ENCODE measurements at places on chromosomes 7 and 10.

GRCh38 chr7:36514289-36515243 lies 124.9 kb downstream of the ANLN start:
- DNase-seq, result no peak

GRCh38 chr7:126948664-126949063 lies 304.1 kb downstream of the GRM8 start:
- no peak for DNase-seq

DNA sequence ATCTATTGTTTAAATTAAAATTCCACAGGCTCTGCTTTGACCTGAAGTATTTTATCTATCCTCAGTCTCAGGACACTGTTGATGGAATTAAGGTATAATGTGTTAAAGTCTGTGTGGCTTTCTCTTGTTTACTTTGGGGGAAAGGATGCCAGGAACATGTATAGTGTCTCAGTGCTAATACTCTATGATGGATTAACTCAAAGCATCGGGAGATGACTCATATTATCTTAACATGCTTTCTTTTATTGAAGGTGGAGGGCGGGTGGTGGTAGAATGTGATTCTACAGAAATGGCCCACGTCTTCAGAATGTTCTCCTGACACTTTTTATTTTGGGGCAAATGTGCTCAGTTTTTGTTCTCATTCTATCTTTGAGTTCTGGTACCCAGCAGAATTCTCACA lies 189.0 kb downstream of the ANKRD30A start:
- DNase-seq, result no peak

DNA sequence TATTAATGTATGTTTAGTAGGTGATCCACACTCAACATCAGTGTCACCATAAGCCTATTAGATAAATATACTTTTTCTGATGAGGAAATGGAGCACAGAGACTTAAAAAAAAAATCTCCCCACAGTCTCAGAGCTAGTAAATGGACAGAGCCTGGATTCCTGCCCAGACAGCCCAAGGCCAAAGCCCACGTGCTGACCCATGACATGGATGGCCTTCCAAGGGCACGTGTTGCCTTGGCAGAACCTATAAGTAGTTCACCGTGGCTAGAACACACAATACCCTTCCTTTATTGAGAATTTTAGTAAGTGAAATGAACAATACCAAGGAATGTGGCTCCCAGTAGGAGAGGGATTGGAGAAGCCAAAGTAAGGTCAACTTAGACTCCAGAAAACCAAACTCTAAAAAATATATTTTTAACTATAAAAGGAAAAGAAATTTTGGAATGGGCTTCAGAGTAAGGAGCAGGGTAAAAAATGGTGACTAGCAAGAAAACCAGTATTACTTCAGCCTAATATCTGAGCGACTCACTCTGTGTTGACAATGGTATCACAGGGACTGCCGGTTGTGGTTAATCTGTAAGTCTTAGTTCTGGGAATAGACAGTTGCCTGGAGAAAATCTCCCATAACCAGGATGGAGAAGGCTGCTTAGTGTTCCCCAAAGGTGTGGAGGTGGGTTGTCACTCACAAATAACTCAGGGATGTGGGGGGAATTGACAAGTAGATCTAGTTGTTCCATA lies 223.0 kb downstream of the SORCS1 start:
- no peak for DNase-seq

DNA sequence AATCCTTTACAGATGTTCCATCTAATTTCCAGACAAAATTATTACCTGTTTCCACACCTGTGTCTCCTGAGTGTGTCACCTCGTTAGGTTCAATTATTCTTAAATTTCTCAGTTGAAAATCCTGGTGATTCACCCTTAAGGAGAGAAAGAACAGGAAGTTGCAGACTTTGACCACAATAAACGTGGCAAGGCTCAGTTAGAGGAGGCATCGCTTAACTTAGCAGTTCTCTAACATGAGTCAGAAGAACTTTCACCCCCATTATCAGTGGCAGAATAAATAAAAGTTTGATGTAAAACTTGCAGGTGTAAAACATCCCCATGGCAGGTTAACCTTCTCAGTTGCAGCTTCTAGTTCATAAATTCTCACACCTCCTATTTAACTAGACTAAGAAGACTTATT lies 8.3 kb downstream of the XPNPEP1 start:
- DNase-seq, result no peak

DNA sequence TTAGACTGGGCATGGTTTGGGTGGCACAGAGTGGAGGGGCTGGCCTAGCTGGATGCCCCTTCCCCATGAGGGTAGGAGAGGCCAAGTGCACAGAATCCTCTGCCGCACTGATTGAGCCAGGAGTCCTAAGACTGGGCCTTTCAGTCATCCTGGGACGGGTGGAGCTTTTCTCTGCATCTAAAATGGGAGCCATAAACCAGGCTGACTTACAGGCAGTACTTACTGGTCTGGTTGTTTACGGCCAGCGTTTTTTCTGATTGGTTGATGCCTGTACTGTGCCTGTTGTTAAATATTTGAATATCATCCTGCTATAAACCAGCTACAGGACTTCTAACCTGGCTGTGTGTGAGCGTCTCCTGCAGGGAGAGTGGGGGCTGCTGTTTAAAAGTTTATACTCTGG lies 107.8 kb downstream of the CDH23 start:
- DNase-seq, result no peak

GRCh38 chr10:50876429-50876828 lies 9.0 kb downstream of the A1CF start:
- no peak for DNase-seq

- DNase-seq, result no peak
These were observed 291.2 kb upstream of the FZD1 start for GRCh38 chr7:90972906-90973550.

DNA sequence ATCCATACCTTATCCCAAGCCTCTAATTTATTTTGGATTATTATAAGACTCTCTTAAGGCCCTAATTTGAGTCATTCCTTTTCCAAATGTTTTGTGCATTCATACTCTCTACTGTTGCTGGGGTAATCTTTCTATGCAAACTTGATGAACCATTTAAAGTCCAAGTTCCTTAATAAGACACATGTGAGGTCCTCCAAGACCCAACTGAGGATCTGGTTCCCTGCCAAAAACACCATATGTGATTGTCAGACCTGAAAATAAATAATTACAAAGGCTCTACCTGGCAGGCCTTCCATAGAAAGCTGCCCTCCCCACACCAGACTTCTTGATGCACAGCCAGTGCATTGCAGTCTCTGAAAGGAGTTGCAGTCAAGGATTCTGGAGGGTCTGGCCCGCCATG lies 257.9 kb upstream of the AKR1E2 start:
- DNase-seq, result no peak

- DNase-seq, result no peak
These were observed 57.6 kb downstream of the CCDC71L start for GRCh38 chr7:106603346-106603745.

- DNase-seq, result no peak
These were observed 427.1 kb downstream of the GPAM start for GRCh38 chr10:111756217-111757061.

GRCh38 chr7:50594136-50594535 lies 28.9 kb upstream of the DDC start:
- DNase-seq, result no peak

DNA sequence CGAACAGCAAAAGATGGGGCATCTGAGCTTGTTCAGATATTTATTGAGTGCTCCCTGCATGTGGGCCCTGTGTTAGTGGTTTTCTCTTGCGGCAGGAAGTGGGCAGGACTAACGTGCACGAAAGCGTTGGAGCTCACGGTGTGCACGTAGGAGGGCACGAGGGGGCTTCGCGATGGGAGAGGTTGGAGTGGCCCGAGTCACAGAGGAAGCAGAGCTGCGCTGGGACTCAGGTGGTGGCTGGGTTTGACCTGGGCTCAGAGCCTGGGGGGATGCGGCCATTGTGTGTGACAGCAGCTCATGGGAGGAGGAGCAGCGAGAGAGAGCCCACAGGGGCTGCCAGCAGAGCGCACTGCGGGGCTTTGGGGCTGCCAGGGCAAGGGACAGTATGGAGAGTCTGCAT lies 7.7 kb downstream of the ZSCAN25 start:
- DNase-seq, result peak; percentile 28

- no peak for DNase-seq
These were observed 50.6 kb upstream of the STEAP4 start for GRCh38 chr7:88357294-88357693.

DNA sequence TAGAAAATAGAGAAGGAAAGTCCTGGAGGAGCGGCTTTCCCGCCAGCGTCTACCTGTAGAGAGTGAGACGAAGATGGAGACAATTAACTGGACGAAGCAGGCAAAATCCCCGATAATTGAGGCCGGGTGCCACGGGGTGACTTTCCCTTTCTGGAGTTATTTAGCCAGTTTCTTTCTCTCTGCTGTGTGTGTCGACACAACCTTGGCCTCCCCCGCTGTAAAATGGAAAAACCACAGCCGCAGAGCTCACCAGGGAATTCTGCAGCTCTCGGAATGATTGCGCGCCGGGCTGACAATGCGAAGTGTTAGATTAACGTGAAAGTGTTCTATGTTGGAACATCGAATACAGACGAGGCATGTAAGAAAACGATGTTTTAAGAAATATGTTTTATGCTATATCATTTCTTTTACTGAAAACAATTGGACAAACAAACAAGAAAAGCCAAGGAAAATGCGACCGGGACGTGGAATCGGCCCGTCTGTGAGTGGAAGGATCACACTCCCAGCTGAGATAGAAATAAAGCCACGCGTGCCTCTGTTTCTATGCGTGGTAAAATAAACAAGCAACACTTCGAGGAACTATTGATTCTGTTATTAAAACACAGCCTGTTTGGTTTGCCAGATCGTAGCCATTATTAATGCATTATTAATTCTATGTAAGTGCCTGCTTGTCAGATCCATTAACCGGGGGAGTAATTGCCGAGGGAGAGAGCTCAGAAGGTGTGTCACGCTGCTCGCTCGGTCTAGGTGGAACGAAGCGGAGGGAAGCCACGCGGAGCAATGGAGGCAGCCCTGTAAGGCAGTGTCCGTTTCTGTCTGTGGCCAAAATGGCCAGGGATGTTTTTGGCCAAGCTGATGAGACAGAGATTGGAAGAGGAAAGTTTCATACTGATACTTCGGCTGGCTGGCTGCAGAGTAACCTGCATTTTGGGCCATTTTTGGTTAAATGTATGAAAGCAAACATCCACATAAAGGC lies 129.4 kb downstream of the DNAJB6 start:
- DNase-seq, result no peak

- DNase-seq, result no peak
These were observed 82.5 kb upstream of the GATA3 start for GRCh38 chr10:7971949-7972348.
